CD4-positive, alpha-beta T cell treated with Interleukin-15 for 4 hours (primary cell): ENCODE measurements at places on chromosomes 1 and 21.

DNA sequence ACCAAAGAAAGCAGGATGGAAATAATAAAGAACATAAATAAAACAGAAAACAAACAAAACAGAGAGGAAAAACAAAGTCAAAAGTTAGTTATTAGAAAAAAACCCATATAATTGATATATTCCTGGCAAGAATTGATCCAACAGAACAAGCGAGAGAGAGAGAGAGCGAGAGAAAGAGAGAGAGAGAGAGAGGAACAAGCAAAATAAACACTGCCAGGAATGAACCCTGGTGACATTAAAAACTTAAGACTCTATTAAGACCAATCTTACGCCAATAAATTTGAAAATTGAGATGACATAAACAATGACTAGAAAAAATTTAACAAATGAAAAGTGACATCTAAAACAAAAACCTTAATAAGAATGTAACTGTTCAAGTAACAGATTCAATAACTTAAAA is 64.1 kb downstream of the COP1 start:
- no peak for DNase-seq

DNA sequence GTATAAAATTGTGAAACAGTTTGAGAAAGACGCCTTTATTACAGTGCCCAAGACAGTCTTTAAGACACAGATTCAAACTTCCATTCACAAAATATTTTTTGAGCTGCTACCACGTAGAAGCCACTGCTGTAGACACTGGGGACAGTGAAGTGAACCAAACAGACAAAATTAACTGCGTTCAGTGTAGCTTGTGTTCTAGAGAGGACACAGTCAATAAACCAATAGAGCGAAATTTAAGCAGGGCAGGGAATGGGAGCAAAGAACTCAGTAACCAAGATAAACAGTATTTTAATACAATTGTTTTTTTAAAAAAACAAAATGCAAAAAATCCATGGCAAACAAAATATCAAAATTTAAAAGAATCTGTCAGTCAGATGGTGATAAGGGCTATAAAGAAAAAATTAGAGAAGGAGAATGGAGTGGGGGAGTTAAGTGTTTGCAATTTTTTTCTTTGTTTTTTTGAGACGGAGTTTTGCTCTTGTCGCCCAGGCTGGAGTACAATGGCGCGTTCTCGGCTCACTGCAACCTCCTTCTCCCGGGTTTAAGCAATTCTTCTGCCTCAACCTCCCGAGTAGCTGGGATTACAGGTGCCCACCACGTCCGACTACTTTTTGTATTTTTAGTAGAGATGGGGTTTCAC is 719 bp upstream of the PARS2 start:
- no peak for DNase-seq

DNA sequence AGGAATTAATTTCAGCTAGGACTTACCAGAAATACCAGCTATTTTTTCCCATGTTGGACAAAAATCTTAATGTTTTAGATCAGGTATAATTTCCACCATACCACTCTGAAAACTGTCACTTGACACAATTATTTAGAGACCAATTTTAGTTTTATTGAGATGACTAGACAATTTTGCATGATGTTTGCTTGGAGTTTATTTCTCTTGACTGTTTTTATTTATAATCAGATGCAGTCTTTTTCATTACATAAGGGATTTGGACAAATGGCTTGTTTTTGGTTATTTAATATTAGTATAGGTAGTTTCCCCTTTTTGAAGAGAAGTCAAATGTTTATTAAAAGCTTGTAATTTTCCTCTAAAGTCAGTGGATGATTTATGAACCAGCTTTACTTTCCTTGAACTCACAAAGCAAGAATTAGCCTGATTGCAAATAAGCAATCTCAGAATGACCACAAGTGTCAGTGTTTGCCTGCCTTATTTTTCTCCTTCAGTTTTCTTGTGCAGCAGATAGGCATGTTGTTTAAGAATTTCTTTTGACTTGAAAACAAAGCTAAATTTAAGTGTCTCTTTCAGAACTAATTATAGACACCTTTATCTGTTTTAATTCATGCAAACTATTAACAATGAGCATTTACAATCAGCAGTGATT is 3.8 kb upstream of the B3GALT2 start:
- no peak for DNase-seq

- DNase-seq = no peak
Measured at GRCh38 chr1:222769181-222769580, 32.2 kb downstream of the FAM177B start.

GRCh38 chr1:3276341-3276800 is 178.1 kb upstream of the ARHGEF16 start:
- DNase-seq = no peak

DNA sequence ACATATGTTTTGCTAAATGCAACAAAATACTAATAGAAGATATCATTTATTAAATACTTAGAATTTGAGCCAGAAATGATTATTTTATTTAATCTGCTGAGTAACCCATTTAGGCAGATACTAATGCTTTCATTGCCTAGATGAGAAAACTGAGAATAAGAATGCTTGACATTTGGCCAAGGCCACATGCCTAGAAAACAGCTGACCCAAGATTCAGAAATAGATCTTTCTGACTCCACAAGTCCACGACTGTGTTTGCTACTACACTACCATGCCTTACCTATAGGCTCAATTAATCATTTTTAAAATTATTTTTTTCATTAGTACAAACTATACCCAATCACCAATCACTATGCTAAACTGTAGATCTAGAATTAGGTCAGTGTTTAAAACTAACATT is 129.7 kb downstream of the ATP1B1 start:
- no peak for DNase-seq

DNA sequence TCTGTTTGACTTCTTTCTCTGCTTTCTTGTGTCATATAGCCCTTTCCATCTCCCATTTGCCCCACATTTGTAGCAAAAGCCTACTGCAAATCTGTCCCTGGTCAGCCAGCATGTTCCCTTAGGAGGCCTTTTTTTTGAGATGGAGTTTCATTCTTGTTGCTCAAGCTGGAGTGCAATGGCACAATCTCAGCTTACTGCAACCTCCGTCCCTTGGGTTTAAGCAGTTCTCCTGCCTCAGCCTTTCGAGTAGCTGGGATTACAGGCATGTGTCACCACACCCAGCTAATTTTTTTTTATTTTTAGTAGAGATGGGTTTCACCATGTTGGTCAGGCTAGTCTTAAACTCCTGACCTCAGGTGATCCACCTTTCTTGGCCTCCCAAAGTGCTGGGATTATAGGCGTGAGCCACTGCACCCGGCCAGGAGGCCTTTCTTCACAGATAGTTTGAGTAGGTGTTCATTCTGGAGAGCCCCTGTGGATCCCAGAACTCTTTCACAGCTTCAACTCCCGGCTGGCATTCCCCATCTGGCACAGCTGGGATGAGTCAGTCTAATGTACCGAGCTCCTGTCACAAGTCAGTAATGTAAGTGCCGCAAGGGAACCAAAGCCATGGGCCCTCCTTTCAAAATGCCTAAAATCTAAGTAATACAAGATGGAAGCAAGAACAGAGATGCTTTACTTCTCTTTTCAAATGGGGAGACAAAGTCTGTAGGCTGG is 9.4 kb upstream of the NHLH1 start:
- no peak for DNase-seq
